ENCODE measurements at places on chromosomes 16 and 17.

- DNase-seq, result no peak
These were observed 71.5 kb upstream of the KSR1 start for GRCh38 chr17:27384726-27385125.

- no peak for DNase-seq
These were observed 1.4 kb downstream of the CHMP6 start for GRCh38 chr17:80992948-80993624.

DNA sequence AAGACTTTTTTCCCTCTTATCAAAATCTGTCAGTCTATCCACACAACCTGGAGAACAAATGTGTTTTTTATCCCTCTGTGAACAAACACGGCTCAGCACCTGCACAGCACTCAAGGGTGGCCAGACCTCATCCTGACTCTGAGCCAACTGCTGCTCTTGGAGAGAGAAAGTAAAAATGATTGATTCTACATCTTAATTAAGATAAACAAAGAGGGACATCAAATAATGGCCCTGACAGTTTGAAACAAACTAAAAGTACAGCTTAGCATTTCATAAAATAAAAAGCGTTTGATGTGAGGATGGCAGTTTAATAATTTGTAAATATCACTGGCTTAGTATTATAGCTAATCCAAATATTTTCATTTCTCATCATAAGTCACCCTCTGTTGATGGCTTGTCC is 106.2 kb downstream of the SNX11 start:
- no peak for DNase-seq

DNA sequence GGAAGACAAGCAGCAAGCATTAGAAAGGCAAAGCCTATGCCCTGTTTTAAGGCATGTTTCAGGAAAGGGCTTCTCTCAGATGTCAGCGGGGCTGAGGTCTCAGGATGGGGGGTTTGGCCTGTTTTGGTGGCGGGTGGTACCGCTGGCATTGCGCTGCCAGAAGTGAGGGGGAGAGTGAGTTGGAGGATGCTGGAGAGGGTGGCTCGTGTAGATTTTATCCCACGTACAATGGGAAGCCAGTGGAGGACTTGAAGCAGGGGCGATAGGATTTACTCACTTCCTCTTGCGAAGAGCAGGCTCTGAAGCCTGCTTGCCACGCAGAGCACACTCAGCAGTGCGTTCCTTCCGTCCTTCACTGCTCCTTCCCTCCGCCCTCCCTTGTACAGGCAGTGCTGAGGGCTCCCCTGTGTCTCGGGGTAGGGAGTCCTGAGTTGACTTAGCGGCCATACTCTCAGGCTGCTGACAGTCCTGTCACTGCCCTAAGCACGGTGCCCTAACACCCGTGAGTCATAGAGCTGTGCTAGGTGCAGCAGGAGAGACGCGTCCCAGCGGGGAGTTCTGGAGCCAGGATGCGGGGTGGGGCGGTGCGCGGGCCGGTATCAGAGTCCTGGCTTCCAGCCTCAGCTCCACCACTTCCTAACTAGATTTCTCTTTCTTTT is 113.1 kb downstream of the SNX29 start:
- DNase-seq, result no peak

DNA sequence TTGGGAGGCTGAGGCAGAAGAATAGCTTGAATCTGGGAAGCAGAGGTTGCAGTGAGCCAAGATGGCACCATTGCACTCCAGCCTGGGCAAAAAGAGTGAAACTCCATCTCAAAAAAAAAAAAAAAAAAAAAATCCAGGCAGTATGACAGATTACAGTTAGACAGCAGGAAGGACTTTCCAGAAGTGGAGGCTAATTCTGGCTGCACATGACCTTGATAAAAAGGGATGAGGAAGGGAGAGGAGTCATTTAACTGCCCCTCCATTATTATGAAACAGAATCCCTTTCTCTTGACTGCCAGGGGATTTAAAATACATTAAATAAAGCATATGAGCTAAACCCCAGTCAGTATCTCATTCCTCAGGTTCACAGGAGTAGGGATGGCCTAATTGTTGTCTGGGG is 1.8 kb upstream of the ARHGAP23 start:
- no peak for DNase-seq

DNA sequence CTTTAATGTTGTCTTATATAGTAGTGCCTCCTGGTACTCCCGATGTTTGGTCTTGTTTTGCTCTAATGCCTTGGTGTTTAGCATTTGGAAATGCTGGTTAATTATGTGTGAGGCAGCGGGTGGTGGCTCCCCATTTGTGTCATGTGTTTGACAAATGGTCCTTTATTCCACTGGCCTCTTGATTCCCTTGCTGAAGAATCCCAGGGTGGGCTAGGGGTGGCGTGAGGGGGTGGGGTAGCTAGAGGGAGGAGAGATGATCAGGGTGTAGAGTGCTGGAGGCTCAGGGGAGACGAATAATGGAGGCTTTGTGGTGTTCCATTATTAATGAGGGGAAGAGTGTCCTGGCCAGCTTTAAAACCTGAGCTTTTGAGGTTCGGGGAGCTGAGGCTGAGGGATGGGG is 5.4 kb downstream of the DYNLL2 start:
- no peak for DNase-seq

DNA sequence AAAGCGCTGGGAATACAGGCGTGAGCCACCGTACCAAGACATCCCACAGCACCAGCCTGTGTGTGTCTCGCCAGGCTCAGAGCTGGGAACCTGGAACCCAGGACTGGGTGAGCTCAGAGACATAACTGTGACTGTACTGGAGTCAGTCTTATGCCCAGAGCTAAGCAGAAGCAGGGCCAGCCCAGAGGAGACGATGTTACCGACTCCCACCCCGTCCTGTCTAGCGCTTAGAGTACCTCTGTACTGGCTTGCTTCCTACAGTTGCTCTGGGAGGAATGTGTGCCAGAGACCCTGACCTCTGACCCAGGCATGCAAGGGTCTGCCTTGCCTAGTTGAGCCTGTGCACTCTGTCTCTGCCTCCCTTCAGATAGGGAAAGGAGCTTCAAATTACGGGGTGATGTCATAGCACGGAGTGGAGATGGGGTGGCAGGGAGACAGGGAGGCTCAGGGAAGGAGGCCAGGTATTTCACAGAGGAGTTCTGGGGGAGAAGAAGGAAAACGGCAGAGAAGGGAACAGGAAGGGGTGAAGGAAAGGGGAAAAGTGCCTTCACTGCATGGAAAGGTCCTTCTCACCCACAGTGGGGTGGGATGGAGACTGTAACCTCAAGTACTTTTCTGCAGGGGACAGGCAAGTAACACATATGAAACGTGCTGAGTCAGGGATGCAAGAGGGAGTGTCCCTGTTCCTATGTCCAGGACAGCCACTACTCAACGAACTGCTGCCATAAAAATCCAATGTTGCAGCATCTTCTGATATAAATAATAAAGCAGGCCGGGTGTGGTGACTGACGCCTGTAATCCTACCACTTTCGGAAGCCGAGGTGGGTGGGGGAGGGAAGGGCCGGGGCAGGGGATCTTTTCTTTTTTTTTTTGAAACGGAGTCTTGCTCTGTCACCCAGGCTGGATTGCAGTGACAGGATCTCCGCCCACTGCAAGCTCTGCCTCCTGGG is 5.8 kb upstream of the ARMC5 start:
- DNase-seq, result peak; percentile 48
